ENCODE measurements at places on chromosomes 11 and 22.

GRCh38 chr11:120032766-120033390 is 105.0 kb downstream of the TRIM29 start:
- no peak for DNase-seq

DNA sequence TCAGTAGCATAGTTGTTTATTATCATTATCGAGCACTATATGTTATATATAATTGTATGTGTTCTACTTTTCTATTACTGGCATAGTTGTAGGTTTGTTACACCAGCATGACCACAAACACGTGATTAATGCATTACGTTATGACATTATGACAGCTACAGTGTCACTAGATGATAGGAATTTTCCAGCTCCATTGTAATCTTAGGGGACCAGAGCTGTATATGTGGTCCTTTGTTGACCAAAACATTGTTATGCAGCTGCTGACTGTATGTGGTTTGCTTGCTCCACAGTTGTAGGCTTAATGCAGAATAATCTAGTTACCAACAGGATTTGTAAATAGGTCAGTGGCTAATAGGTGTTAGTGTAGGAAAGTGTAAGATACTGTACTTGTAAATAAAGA is 66.1 kb downstream of the HSD17B12 start:
- DNase-seq = no peak

GRCh38 chr11:29438815-29439214 is 578.0 kb downstream of the KCNA4 start:
- no peak for DNase-seq

DNA sequence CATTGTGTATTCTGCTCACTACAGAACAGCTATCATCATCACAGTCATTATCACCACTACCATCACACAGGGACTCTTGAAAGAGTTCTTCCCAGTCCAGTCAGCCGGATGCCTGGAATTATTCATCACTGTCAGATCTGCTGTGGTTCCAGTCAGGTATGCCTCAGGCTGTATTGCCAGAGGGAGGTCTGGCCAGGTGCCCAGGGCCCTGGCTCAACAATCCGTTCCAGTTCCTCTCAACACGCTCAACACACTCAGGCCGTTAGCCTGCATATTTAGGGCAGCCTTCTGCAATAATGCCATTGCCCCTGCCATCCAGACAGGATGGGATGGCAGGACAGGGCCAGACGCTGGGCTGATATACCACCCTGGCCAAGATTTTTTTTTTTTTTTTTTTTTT is 28.6 kb upstream of the RASL10A start:
- no peak for DNase-seq

GRCh38 chr22:28627791-28628190 is 51.8 kb downstream of the TTC28 start:
- no peak for DNase-seq

- no peak for DNase-seq
Observed at GRCh38 chr11:35436581-35437250, 17.4 kb upstream of the SLC1A2 start.

DNA sequence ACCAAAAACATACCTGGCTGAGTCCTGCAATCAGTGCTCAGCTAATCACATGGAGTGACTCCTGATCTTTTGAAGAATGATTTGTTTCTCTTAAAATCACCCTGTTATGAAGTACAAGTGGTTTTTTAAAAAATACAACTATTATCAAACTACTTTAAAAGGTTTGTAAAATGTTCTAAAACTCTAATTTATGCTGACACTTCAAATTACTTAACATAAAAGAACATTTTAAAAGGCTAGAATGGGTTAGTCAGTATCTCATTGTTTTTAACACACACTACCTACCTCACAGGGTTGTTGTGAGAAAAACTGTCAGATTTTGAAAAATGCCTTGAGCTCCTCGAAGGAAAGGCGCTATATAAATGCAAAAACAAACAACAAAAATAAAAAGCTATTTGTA is 33.2 kb downstream of the KMT5B start:
- DNase-seq = no peak

- DNase-seq = peak; percentile 73
Observed at GRCh38 chr11:83194281-83195142, 1.0 kb downstream of the ANKRD42 start.

- no peak for DNase-seq
Observed at GRCh38 chr11:98456308-98456680, 564.5 kb upstream of the CNTN5 start.

DNA sequence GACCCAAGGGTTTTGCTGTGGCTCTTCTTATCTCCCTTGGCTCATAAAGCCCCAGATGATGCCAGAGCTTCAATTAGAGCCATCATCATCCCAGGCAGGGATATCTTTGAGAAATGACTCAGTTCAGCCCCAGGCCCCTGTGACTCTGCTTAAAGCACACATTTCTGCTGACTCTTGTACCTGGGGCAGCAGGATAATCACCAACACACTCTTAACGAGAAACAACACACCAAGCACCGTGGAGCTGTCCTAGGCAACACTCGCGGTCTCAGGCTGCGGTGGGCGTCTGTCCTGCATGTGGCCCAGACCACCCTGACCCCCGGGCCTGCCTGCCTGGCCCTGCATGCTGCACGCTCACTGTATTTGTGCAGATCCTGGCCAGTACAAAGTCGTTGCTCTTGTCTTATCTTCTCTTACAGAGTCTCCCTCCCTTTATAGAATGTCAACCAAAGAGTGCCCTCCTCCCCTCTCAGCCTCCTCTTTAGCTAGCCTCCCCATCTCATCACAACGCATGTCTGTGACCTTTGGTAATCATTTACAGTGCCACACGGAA is 114.2 kb upstream of the PARVA start:
- no peak for DNase-seq

- DNase-seq = no peak
Observed at GRCh38 chr11:128493570-128493965, 93.8 kb downstream of the ETS1 start.

DNA sequence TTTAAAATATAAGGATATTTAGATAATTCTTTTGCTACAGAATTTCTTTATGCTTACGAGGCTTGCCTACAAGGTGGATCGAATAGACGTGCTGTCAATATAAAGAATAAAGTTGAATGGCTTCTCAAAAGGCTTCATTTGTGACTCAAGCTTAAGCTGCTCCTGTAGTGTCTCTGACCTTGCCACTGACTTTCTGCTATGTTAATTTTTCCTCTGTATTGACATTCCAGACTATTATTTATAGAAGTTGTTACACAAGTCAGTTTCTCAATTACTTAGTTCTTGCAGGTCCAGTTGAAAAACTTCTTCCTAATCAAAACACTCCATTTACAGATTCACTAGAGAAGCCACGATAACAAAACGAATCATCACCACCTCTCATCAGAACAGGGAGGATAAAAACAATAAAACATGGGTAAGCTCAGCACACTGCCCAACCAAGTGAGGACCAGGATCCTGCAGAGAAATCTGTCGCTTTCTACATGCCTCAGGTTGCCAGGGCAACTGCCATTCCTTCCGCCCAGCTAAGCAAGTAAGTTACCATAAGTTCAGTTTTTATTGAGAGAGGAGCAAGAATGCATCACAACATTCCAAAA is 39.0 kb upstream of the CHKA start:
- DNase-seq = no peak

DNA sequence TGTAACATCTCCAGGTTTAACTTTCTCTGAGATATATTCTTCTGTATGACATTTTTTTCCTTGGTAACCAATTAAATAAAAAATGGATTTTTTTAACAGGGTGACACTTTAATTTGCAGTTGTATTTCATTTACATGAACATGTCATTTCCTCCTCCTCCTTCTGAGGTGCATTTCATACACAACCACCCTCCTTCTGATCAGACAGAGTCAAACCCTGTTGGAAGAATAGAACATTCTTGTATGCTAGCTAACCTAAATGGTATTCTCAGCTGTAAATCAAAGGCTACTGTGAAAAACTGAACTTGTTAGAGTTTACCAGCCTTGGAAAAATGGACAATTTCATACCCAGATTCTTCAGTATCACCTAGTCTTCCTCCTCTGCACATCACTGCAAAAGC is 52.7 kb upstream of the CHRM4 start:
- DNase-seq = no peak

- DNase-seq = no peak
Observed at GRCh38 chr22:48488149-48488551, 1339.5 kb downstream of the BRD1 start.

- no peak for DNase-seq
Observed at GRCh38 chr11:41042688-41043087, 416.8 kb downstream of the LRRC4C start.

DNA sequence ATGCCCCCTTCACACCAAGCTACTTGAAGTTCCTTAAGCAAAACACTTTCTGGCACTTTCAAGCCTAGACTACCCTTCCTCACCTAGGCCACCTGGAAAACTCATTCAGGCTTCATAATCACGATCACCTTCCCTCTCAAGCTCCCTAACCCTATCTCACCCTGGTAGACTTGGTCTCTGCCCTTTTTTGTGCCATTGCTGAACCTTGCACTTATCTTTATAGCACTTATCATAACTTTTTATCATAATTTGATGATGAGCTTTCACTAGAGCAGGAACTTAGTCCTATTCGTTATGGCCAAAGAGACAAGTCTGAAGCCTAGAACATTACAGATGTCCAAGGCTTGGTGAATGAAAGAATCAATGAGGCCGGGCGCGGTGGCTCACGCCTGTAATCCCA is 5.5 kb downstream of the SLC35F2 start:
- no peak for DNase-seq

GRCh38 chr22:25881210-25881755 is 139.3 kb downstream of the MYO18B start:
- no peak for DNase-seq

GRCh38 chr11:73334384-73335203 is 26.5 kb downstream of the ARHGEF17 start:
- no peak for DNase-seq

GRCh38 chr11:74949753-74950137 is 679 bp downstream of the SPCS2 start:
- DNase-seq = no peak

DNA sequence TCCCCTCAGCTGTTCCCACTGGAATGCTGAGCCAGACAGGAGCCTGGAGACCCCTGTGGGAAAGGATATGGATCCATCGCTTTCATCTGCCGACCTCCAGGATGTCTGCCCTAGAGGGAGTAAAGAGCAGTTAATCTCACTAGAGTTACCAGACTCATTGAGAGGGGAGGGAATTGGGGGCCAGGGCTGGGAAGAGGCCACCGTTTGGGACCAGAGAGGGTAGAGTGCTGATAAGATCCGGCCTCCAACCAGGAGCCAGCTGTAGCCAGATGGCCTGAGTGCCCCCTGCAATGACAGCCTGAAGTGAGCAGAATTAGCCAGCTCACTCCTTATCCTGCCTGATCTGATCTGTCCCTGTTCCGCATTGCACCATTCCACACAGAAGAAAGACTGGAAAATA is 3.7 kb upstream of the APLNR start:
- no peak for DNase-seq

- no peak for DNase-seq
Observed at GRCh38 chr11:47572715-47573255, 6.0 kb downstream of the KBTBD4 start.

GRCh38 chr11:84103096-84103495 is 816.9 kb upstream of the CCDC90B start:
- no peak for DNase-seq

- DNase-seq = no peak
Observed at GRCh38 chr11:12539572-12539971, 134.6 kb upstream of the TEAD1 start.

DNA sequence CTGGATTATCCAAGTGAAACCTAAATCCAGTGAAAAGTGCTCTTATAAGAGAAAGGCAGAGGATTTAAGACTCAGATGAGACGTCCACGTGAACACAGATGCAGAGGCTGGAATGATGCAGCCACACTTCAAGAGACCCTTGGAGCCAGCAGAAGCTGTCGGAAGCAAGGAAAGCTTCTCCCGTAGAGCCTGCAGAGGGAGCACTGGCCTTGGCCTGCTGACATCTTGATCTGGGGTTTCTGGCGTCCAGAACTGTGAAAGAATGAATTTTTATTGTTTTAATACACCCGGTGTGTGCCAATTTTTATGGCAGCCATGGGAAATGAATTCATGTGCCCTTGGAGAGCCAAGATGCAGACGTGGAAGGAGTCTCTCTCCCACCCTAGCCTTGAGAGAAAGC is 407.0 kb upstream of the B3GAT1 start:
- DNase-seq = no peak

- no peak for DNase-seq
Observed at GRCh38 chr11:121450401-121450800, 1.7 kb upstream of the SORL1 start.

DNA sequence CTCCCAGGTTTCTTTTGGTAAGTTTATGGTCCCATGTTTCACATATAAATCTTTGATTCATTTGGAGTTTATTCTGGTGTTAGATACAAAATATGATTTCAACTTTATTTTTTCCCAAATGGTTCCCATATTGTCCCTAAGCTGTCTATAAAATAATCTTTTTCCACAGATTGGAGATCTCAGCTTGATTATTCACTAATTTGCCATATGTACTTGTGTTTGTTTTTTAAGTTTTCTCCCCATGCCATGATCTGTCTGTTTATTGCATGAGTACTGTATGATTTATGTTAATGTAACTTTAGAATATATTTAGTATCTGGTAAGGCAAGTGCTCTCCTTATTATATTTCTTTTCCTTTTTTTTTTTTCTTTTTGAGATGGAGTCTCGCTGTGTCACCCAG is 19.9 kb upstream of the CLMP start:
- DNase-seq = no peak

DNA sequence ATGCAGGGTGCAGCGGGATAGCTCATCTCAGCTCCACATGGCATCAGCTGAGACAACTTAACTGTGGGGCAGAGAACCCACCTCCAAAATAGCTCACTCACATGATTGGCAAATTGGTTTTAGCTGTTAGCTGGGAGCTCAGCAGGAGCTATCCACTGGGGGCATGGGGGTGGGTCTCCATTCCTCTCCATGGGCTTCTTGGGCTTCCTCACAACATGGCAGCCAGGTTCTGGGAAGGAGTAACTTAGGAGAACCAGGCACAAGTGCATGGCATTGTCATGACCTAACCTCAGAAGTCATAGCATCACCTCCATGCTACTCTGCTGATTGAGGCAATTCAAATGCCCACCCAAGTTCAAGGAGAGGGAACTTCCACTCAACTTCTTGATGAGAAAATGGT is 85.5 kb downstream of the MN1 start:
- DNase-seq = no peak

DNA sequence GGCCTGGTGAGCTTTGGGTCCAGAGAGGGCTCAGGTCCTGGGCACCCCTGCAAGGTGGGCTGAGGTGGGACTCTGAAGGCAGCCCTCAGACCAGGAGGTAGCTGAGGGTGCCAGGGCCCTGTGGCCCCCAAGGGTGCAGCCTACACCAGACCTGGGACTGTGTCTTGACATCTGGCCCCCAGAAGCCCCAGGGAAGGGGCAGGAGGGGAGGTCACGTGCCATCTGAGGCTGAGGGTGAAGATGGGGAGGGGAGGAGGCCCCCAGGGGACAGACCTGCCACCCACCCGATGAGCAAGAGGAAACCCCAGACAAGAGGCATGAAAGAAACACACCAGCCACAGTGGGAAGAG is 520.2 kb downstream of the BRD1 start:
- DNase-seq = no peak

- no peak for DNase-seq
Observed at GRCh38 chr11:40763046-40763445, 696.4 kb downstream of the LRRC4C start.
